ENCODE measurements at places on chromosomes 11 and 22.

- DNase-seq = no peak
These were observed 50.3 kb downstream of the LARGE1 start for GRCh38 chr22:33869946-33870345.

- no peak for DNase-seq
These were observed 22.0 kb downstream of the FAT3 start for GRCh38 chr11:92246630-92247029.

- DNase-seq = peak; percentile 39
These were observed 6.2 kb downstream of the STIM1 start for GRCh38 chr11:3861683-3862082.

GRCh38 chr11:73326929-73327811, 19.1 kb downstream of the ARHGEF17 start:
- no peak for DNase-seq

- DNase-seq = no peak
These were observed 428.0 kb downstream of the LARGE1 start for GRCh38 chr22:33492210-33492651.

DNA sequence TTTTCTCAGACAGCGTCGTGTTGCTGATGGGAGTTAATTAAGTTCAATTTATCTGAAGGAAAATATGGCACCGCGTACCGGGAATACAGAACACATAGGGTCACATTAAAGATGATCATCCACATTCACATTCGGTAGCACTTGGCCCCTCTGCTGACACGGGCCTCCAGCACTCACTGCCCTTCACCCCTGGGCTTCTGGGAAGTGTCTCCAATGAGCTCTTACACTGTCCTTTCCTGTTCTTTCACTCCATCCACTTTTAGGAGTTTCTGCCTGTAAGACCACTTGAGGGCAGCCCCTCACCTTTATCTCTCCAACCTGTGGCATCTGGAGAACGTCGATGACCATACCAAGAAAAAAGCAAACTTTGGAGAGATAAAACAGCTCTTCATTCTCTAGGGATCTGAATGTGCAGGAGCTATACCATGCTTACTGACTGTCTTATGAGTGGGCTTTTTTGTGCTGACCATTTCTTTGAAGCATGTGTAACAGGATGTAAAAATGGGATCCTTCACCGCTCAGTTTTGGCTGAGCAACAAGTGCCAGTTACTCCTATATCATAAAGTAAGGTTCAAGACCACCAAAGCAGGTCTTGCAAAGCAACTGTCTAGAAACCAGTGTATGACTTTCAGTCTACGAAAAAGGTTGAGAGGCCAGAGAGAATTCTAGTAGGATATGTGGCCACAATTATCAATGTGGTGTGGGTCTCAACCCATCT, 1.1 kb upstream of the SERGEF start:
- DNase-seq = no peak

DNA sequence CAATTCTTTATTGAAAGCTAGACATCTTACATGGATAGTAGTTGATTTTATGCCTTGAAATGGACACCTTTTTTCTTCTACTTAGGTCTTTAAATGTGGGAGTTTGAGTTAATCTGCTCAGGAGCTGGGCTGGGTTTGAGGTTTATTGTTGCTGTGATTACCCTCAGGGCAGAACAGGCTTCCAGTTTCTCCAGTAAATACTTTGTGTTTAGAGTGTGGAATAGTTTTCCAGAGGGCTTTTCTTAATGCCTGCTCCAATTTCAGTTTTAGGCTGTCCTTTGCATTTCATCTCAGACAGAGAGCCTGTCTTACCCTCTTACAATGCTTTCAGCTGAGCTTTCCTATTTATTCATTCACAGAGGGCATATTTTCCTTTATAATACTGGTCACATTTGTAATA, 69.9 kb upstream of the ADORA2A start:
- no peak for DNase-seq

GRCh38 chr11:2812371-2812991, 73.1 kb downstream of the CDKN1C start:
- peak; percentile 80 for DNase-seq

GRCh38 chr22:44042249-44043218, 18.4 kb downstream of the PARVB start:
- DNase-seq = no peak

DNA sequence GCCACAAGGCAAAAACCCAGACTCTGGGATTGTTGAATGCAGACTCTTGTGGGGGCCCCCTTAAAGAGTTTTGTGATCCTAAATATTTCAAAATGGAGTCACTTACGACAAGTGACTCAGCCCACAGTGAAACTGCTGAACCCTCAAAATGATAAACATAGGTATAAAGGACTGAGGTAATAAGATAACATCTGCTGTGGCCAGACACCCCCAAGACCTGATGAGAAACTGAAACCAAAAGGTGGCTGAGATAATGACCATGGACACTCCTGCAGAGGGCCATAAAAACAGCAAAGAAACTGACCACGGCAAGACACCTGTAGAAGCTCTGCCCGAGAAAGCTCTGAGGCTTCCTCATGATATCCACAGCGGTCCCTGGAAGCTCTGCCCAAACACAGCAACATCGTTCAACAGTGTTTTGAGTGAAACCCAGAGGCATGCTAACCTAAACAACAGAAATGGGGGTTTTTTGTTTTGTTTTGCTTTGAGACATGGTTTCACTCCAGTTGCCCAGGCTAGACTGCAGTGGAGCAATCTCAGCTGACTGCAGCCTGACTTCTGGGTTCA, 1.6 kb upstream of the PLAAT4 start:
- no peak for DNase-seq

DNA sequence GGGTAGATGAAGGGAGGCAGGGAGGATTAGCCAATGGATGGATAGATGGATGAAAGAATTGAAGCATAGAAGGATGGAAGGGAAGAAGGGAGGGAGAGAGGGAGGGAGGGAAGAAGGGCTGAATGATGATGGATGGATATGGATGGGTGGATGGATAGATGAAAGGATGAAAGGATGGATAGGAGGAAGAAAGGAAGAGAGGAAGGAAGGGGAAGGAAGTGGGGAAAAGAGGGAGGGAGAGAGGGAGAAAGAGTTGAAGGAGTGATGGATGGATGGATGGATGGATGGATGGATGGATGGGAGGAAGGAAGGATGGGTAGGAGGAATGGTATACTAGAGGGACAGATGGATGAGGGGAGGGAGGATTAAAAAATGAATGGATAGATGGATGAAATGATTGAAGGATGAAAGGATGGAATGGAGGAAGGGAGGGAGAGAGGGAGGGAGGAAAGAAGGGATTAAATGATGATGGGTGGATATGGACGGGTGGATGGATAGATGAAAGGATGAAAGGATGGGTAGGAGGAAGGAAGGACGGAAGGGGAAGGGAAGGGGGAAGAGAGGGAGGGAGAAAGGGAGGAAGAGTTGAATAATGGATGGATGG, 145.9 kb downstream of the MN1 start:
- DNase-seq = no peak

GRCh38 chr11:19187114-19187832, 14.5 kb downstream of the CSRP3 start:
- DNase-seq = no peak

- DNase-seq = peak; percentile 76
These were observed 32.1 kb upstream of the SLC5A12 start for GRCh38 chr11:26753723-26754504.

- no peak for DNase-seq
These were observed 21.6 kb upstream of the TEF start for GRCh38 chr22:41360126-41360525.
